Activated gamma-delta T cell (primary cell): ENCODE measurements at places on chromosomes 5 and 9.
A peak's percentile ranks its signal among the peaks of the same experiment; 100 is the strongest.

GRCh38 chr5:42090162-42090561 lies 165.1 kb downstream of the FBXO4 start:
- DNase-seq: no peak

DNA sequence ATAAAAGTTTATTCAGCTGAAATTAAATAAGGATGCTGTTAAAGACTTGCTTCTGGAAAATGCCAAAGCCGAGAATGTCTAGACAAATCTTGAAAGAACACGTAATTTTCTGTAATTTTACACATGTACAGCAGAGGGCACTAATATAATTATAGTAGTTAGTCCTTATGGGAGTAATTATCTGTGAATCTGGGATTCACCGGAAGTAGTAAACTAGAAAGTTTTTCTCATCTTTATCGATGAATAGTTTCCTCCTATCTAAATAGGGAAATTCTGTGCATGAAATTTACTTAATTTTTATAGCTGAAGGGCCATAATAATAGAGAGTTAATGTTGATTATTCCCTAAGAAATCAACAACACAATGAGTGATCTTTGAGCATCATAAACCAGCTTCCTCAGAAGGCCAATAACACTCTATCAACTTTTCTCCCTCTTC lies 18.4 kb upstream of the CNTLN start:
- DNase-seq: no peak

- no peak for DNase-seq
These were observed 52.6 kb downstream of the RFK start for GRCh38 chr9:76341616-76342015.

- no peak for DNase-seq
These were observed 276.1 kb downstream of the HTR1A start for GRCh38 chr5:63686181-63686580.

GRCh38 chr5:56814963-56815657 lies at the start of gene MAP3K1:
Gene MAP3K1 (plus strand): TSS chr5:56815549. CDS start chr5:56815574, 25 bp downstream.
- peak; percentile 79 for DNase-seq

DNA sequence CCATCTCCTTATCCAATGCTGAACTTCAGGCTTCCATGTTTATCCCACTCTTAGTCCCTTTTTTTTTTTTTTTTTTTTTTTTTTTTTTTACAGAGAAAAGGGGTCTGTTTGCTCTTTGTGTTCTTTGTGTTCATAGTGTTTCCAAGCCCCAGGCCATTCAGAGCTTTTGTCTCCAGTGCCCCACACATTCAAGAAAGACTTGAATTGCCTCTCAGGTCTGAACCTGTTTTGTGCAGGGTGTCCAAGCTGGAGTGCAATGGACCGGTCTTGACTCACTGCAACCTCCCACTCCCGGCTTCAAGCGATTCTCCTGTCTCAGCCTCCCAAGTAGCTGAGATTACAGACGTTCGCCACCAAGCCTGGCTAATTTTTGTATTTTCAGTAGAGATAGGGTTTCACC lies 191.2 kb downstream of the PALM2AKAP2 start:
- no peak for DNase-seq

DNA sequence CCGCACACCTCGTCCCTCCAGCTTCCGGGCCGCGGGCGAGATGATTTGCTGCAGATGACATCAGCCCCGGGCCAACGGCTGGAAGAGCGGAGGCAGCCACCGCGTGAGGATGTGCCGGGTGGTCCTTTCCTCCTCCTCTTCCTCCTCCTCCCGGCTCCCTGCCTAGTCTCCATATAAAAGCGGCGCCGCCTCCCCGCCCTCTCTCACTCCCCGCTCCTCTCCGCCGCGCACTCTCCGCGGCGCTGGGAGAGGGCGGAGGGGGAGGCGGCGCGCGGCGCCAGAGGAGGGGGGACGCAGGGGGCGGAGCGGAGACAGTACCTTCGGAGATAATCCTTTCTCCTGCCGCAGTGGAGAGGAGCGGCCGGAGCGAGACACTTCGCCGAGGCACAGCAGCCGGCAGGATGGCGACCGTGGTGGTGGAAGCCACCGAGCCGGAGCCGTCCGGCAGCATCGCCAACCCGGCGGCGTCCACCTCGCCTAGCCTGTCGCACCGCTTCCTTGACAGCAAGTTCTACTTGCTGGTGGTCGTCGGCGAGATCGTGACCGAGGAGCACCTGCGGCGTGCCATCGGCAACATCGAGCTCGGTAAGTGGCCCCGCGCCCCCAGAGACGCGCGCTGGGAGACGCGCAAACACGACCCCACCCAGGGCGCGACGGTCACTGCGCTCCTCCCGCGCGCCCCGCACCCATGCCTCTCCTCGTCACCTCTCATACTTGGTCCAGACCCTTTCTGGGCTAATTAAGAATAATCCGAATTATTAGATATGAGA lies at the start of gene MAP1B:
MAP1B (plus strand) TSS at position 345 of the 770 bp plus-strand sequence; CDS start at position 402, 57 bp downstream.
- DNase-seq: no peak

GRCh38 chr9:113436728-113437515 lies 26.4 kb downstream of the C9orf43 start:
- DNase-seq: no peak

DNA sequence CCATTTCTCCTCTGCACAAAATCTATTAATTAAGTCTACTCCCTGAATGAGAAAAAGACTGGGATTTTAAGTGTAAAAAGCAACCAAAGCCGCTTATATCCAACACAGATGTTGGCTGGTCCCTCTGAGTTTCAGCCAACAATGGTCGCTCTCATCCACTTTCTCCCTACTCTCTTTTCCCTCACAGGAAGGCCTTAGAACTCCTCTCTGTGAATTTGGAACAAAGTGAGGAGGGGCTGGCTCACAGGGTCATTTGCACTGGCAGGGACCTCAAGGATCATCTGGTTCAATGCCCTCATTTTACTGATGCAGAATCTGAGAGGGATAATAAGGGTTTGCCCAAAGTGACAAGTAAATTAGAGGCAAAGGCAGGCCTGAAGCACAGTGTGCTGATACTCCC lies 64.0 kb downstream of the DPYSL3 start:
- no peak for DNase-seq

DNA sequence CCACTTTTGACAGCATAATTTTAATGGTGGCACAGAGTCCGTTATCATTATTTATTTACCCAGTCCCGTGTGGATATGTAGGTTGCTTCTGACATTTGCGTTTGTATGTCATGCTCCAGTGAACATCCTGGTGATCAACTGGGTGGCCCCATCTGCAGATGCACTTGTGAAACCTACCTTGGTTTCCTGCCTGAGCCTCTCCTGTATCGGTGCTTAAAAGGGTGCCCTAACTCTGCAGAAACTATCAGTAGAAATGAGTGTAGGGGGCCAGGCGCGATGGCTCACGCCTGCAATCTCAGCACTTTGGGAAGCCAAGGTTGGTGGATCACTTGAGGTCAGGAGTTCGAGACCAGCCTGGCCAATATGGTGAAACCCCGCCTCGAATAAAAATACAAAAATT lies 92.1 kb upstream of the IER5L start:
- no peak for DNase-seq

DNA sequence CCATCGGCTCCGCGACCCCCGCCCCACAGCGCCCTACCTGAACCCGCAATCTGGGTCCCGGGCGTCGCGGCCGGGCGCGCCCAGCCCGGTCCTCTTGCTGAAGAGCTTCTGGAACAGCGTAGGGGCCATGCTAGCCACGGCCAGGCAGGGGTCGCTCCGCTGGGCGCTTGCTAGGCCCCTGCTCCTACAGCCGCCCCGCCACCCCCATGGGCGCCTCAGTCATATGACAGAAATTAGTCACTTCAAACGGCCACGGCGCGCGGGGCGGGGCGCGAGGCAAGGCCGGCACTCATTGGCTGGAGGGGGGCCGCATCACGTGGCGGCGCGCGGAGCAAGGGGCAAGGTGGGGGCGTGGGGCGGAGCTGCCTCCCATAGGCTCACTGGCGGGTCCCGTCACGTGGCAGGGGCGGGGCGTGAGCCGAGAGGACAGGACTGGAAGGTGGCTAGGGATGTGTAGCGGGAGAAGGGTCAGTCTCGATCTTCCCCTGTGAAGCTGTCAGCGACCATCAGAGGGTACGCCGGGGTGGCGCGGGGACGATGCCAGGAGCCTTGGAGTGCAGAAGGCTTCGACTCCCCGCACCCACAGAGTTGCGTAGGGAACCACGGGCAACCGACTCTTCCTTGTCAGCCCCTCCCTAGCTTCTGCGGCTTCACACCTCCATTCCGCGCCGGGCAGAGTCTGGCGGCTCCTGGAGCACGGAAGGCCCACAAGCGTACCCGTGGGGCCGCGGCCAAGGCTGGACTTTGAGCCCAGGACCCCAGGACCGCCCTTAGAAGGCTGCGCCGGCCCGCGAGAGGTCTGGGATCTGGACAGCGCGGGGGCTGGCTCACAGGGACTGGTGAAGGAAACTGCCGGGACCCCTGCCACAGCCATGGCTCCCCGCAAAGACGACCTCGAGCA lies at the start of gene FNIP1:
FNIP1 (minus strand) TSS at position 225 of the 901 bp plus-strand sequence; CDS start at position 129, 96 bp downstream.
- peak; percentile 100 for DNase-seq

- DNase-seq: no peak
These were observed 57.4 kb downstream of the PSMB7 start for GRCh38 chr9:124357721-124358361.
